ENCODE measurements at places on chromosomes 12 and 14. TPM values are rescaled to one million over a fixed set of nuclear protein-coding genes. Genes with fewer than 3 reads are reported as not detected.

- no peaks in the 10 kb centered on the region for H3K4me1 ChIP-seq
- H3K36me3 ChIP-seq: peaks cover 98% of the 10 kb centered on the region
- DNase-seq: no peak
- H3K27me3 ChIP-seq: no peaks in the 10 kb centered on the region
- no peak overlapping the region for H3K4me3 ChIP-seq
Observed at GRCh38 chr14:58491593-58491992, 64.1 kb downstream of the KIAA0586 start.

DNA sequence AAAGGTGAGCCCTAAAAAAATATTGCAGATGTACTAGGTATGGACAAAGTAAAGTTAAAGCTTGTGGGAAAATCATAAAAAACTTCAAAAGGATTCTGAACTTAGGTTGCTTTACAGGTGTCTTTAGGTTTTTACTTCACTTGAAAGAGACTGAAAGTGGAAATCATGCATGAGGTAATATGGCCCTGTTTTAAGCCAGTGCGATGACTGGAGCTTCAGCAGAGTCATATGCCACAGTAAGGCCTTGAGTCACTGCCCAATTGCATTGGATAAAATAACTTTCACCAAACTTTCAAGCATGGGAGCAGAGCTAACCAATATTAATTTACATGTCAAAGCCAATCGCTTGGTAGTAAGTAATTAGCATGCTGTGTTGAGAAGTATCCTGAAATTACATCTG is 63.9 kb upstream of the TMEM260 start:
- H3K27me3 ChIP-seq: peaks cover 9% of the 10 kb centered on the region
- H3K4me1 ChIP-seq: no peaks in the 10 kb centered on the region
- H3K27ac ChIP-seq: no peak overlapping the region
- H3K36me3 ChIP-seq: no peaks in the 10 kb centered on the region

GRCh38 chr14:100633406-100633805 is 46.2 kb upstream of the BEGAIN start:
- no peak overlapping the region for H3K27ac ChIP-seq
- no peaks in the 10 kb centered on the region for H3K27me3 ChIP-seq
- no peak overlapping the region for H3K4me3 ChIP-seq
- no peak for DNase-seq

DNA sequence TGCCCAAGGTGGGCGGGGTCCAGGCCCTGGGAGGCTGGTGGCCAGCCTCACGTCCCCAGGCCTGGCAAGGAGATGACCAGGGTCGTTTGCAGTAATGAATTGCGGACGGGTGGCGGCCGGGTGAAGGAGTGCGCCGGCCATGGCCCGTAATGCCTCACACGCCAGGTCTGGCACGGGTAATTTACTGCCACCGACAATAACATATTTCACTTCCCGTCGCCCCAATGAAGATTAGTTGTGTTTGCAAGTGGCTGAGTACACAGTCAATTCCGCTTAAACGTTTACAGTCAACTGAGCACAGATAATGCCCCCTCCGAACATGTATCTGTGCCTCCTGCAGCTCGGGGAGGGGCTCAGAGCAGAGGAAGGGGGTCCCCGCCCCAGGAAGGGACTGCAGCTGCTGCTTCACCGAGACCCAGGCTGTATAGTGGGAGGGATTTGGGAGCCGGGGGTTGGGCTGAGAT is 48.3 kb downstream of the MVK start:
- H3K36me3 ChIP-seq: no peaks in the 10 kb centered on the region
- no peaks in the 10 kb centered on the region for H3K27me3 ChIP-seq
- H3K4me3 ChIP-seq: no peak overlapping the region
- H3K27ac ChIP-seq: no peak overlapping the region
- H3K4me1 ChIP-seq: no peaks in the 10 kb centered on the region
- no peak for DNase-seq

DNA sequence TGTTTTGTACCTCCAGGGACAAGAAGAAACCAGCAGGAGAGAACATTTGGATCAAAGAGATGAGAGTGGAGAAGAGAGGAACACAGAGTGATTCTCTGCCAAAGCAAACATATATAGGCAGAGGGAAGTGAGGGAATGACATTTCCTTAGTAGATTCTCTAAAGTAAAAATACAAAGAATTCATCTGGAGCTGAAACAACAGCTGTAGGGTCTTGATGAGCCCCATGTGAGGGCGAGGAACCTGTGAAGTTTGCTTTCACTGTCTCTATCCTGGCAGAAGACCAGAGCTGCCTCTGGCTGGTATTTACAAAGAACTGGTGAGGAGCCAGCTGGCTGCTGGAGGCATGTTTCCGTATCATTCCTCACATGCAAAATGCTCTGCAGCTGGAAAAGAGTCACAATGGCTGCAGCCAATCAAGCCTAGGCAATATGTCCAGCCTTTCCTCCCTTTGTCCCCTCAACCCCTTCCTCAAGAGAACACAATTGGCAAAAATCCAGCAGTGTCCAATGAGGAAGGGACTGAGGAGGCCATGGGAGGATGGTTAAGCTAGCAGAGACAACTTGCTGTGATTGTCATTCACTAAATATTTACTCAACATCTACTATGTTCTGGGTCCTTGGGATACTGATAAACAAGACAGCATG is 122.5 kb downstream of the PHLDA1 start:
- peak overlapping the region; percentile 74 for H3K27ac ChIP-seq
- no peaks in the 10 kb centered on the region for H3K27me3 ChIP-seq
- H3K4me1 ChIP-seq: peaks cover 21% of the 10 kb centered on the region
- peak; percentile 66 for DNase-seq

GRCh38 chr14:67727361-67727760 is 25.7 kb downstream of the RDH12 start:
- H3K36me3 ChIP-seq: no peaks in the 10 kb centered on the region
- DNase-seq: no peak
- no peak overlapping the region for H3K27ac ChIP-seq
- peaks cover 5% of the 10 kb centered on the region for H3K4me1 ChIP-seq

- H3K36me3 ChIP-seq: no peaks in the 10 kb centered on the region
- no peak overlapping the region for H3K4me3 ChIP-seq
- no peaks in the 10 kb centered on the region for H3K27me3 ChIP-seq
- no peak for DNase-seq
Observed at GRCh38 chr12:23810329-23810902, 139.1 kb downstream of the SOX5 start.

The KRT75 gene
- total RNA-seq: not detected

The PRKCH gene
- total RNA-seq: 16.2 TPM

The CIT gene
- 1.1 TPM for total RNA-seq

DNA sequence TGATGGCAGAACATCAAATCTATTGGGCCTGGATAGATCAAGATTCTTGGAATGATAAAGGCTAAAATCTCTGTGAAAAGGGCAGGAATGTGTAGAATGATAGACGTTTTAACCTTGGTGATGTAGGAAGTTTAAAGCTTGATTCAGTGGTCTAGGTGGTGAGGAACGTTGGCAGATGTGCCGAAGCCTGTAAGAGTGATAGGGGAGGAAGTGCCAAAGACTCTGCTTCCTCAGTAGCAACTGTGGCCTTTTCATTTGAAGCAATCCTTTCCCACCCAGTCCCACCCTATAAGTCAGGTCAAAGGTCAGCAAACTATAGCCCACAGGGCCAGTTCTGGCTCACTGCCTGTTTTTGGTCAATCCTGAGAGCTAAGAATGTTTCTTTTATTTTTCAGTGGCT is 62.2 kb downstream of the MBIP start:
- H3K4me1 ChIP-seq: no peaks in the 10 kb centered on the region
- no peak overlapping the region for H3K27ac ChIP-seq
- H3K4me3 ChIP-seq: no peak overlapping the region
- DNase-seq: no peak

The SELPLG gene
- 1.5 TPM for total RNA-seq

The KRT78 gene
- not detected for total RNA-seq

DNA sequence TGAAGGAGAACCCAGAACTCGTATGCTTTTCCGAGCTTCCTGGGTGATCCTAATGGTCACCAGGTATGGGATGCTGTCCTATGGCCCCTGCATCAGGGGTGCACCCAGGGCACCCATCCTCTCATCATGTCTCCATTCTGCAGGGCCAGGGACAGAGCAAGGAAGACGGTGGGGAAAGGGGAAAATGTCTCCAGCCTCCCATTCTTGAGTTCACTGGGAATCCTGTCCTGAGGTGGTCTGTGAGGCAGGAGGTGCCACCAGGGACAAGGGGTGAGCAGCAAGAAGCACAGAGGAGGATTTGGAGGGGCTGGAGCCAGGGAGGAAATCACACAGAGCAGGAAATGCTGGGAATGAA is 14.9 kb upstream of the SLC6A12 start:
- H3K36me3 ChIP-seq: no peaks in the 10 kb centered on the region
- no peak overlapping the region for H3K4me3 ChIP-seq
- no peaks in the 10 kb centered on the region for H3K27me3 ChIP-seq
